ENCODE measurements at places on chromosomes 7 and 10.

DNA sequence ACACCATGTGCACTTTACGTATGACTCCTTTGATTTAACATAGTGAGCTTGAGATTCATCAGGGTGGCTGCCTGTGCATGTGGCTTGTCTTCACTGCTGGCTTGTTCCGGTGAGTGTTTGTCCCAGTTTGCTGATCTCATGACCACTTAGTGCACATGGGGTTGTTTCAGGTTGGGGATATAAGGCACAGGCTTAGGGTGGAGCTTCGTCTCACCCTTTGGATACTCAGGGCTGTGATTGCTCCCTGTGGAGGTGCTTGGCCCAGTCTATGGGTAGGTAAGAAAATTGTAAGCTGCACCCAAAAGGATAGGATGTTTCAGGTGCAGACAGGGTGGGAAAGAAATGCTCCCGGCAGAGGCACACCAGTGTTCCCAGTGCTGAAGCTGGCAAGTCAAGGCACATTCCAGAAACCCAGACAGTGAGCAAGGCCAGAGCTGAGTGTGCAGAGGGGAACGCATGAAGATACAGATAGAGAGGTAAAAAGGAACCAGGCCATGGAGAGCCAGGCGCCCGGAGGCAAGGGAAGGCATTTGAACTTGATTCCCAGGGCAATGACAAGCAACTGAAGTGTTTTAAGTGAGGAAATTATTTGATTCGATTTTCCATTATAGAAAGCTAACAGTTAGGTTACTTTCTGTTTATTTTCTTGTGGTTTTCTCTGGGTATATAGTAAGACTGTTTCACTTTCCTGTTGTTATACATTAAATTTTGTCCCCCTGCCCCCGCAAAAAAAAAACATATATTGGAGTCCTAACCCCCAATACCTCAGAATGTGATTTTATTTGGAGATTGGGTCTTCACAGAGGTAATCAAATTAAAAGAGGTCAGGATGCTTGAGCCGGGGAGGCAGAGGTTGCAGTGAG is 289.8 kb upstream of the KLF6 start:
- no peak for DNase-seq

- no peak for DNase-seq
These were observed 5.4 kb upstream of the CEP41 start for GRCh38 chr7:130446259-130446658.

DNA sequence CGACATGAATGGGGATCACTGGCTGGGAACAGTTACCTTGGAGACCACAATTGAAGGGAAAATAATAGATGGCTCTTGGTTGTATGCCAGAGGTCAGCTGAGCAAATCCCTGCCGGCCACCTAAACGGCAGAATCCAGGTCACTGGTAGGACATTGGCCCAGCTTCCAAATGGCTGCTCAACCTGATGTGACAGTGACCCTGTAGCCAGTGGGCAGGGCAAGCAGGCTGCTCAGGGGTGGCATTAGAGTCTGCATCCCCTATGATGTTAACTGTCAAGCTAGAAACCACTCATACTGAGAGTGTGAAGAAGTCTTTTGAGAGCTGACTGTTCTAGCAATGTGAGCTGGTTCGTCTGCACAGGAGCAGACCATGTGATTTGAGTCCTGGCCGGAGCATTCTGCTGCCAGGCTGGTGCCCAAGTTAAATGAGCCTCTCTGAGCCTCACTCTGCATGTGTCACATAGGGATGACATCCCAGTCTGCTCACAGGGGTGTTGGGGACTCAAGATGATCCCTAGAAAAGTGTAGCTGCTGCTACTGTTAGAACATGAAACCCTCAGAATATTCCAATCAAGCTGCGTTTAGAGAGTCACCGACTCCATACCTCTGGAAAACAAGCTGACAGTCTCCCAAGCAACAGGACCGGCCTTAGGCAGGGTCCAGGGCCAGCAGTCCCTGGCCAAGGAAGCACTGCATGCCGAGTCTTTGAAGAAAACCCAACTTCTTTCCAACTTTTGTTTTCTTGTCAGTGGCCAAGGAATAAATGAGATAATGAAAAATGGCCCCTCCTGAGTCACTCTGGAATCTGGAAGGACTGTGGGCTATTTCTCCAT is 69.7 kb downstream of the VWA2 start:
- DNase-seq: no peak

- DNase-seq: no peak
These were observed 337.0 kb upstream of the PRKCQ start for GRCh38 chr10:6917125-6917524.

DNA sequence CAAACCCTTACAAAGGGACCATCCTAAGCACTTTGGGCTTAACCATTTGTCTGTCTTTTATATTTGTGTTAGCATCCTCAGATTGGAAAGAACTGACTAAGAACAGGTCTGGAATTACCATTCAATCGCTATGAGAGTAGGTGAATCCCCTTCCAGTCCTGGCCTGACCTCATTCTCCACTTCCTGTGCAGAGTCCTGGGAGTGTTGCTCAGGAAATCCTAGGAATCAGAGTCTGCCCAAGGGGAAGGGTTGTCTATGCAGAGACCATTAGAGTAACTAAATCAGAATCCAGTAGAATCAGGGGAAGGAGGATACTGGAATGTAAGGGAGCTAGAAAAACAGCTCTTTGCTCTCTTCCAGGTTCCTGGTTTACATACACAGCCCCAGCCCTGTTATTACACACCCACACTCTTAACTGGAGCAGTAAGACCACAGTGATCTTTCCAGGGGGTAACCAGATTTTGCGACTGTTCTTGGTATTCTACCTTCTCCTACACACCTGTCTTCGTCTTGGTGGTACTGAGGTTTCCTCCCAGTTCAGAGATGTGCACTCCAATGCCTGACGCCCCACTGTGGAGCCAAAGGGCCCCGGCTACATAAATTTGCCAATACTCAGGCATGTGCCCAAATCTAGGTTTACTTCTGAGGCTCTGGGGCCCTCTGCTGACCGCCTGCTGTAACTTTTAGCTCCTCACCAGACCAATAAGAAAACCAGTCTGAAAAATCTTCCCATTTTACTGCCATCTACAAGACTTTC is 103.7 kb downstream of the RNF216 start:
- DNase-seq: no peak
